NCI-H446 treated with DMSO at 0.1 percent for 48 hours (cell line): ENCODE measurements at places on chromosomes 12 and 14.
A peak's percentile ranks its signal among the peaks of the same experiment; 100 is the strongest.

GRCh38 chr12:11958221-11959091, 112.3 kb upstream of the BCL2L14 start:
- DNase-seq: no peak

- DNase-seq: peak; percentile 32
Observed at GRCh38 chr12:1768615-1769014, 51.8 kb upstream of the LRTM2 start.

DNA sequence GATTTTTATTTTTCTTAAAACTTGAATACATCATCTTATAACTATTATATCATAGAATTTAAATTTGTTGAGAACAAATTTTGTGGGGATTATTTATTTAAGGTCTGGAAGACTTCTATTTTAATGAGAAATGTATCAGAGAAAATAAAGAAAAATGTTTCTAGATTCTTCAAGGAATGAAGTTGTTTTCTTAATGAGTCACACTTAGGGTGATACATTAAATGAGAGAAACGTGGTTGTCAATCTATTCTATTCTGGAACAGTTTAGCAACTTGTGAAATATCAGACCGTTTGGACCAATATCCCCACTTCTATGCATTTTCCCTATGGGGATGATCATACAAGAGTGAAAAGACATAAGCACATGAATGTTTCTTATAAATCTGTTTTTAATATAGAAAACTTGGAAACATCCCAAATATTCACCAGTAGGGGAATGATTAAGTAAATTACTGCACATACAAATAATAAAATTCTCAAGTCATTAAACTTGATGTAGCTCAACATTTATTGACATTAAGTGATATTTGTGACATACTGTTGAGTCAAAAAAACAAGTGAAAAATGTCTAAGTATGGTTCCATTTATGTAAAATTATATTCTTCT, 88.5 kb downstream of the E2F7 start:
- no peak for DNase-seq

- DNase-seq: no peak
Observed at GRCh38 chr14:32786886-32787285, 151.8 kb upstream of the NPAS3 start.

GRCh38 chr12:105575235-105575634, 244.7 kb downstream of the C12orf75 start:
- DNase-seq: peak; percentile 16

- peak; percentile 2 for DNase-seq
Observed at GRCh38 chr12:3117591-3118015, 40.4 kb downstream of the TSPAN9 start.
